Breast epithelium (tissue), 4 donors: ENCODE measurements at places on chromosomes 6 and 20. TPM values are rescaled to one million over a fixed set of nuclear protein-coding genes. Genes with fewer than 3 reads are reported as not detected.

DNA sequence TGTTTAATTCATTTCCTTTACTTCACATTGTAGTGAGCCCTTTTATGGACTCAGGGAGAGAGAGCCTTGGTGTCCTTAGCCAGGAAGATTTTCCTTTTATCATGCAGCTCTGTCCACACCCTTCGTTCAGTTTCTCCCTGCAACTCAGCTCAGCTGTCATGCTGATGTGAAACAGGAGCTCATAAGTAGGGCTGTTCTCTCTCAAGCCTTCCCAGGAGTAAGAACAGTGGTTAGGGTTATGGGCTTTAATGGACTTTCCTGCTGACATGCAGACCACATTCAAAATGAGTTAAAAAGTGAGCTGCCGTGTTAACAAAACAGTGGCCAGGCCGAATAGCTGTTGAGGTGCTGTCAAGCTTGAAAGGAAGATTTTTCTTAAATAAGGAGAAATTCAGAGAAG lies 104.1 kb downstream of the BCKDHB start:
- H3K36me3 ChIP-seq: no peaks in the 10 kb centered on the region
- no peaks in the 10 kb centered on the region for H3K27me3 ChIP-seq
- no peak overlapping the region for H3K4me3 ChIP-seq
- no peak overlapping the region for H3K27ac ChIP-seq
- no peaks in the 10 kb centered on the region for H3K4me1 ChIP-seq

DNA sequence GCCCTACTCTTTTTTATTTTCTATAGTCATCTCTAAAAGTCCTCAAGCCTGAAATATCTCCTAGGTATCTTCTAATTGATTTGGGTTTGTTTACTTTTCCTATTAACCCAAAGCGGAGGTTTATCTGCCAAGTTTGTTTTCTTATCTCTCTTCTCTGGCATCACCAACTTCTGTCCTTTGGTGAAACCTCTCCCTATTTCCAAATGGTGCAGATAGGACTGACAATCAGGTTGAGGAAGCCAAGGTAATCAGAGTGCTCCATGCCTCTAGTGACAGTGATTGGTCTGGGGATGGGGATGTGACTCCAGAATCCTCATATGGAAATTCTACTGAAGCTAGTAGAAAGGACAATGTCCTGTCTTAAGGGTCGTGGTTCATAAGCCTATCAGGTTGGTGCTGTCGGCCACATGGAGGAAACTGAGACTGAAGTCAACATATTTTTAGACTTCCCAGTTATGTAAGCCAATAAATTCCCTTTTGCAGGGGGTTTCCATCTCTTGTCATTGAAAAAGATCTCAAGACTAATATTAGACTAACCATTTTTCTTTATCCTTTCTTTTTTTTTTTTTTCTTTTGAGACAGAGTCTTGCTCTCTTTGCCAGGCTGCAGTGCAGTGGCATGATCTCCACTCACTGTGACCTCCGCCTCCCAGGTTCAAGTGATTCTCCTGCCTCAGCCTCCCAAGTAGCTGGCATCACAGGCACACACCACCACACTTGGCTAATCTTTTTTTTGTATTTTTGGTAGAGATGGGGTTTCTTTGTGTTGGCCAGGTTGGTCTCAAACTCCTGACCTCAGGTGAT lies 28.0 kb downstream of the KIF6 start:
- no peak overlapping the region for H3K27ac ChIP-seq
- H3K36me3 ChIP-seq: no peaks in the 10 kb centered on the region
- no peaks in the 10 kb centered on the region for H3K4me1 ChIP-seq
- H3K4me3 ChIP-seq: no peak overlapping the region

DNA sequence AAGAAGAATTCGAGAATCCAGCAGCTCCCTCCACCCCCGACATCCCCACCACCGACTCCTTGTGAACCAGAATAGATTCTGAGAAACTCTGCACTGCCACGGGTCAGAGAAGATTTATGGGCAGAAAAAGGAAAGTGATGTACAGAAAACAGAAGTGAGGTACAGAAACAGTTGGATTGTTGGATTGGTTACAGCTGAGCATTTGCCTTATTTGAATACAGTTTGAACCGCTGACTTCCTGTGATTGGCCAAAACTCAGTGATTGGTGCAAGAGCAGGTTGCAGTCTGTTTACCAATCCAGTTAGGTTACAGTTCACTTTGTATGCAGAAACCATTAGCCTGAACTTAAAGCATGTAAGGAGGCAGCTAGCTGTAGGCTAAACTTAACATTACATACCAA lies 131.2 kb upstream of the HDDC2 start:
- no peak overlapping the region for H3K27ac ChIP-seq
- no peak overlapping the region for H3K4me3 ChIP-seq
- DNase-seq: no peak
- H3K36me3 ChIP-seq: no peaks in the 10 kb centered on the region

- no peak overlapping the region for H3K4me3 ChIP-seq
- no peaks in the 10 kb centered on the region for H3K4me1 ChIP-seq
- no peak overlapping the region for H3K27ac ChIP-seq
- no peaks in the 10 kb centered on the region for H3K36me3 ChIP-seq
These were observed 39.0 kb upstream of the CD93 start for GRCh38 chr20:23125159-23125558.

The APMAP gene
- total RNA-seq: 184 TPM

The CST8 gene
- not detected for total RNA-seq

The EFCAB8 gene
- 0.32 TPM for total RNA-seq

DNA sequence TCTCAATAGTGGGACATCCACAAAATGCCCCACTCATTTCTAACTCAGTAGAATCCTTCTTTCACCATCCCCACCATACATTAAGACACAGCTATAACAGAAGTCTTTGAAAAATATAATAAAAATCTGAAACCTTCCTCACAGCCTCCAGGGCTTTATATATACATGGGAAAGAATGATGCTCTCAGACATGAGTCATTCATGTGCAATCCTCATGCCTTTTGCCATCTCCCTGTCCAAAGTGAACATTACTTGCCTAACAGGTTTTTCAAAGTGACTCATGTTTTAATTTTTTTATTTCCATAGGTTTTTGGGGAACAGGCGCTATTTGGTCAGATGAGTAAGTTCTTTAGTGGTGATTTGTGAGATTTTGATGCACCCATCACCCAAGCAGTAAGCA lies 162.7 kb downstream of the RALGAPA2 start:
- H3K4me3 ChIP-seq: no peak overlapping the region
- no peaks in the 10 kb centered on the region for H3K36me3 ChIP-seq
- H3K4me1 ChIP-seq: no peaks in the 10 kb centered on the region
- no peaks in the 10 kb centered on the region for H3K27me3 ChIP-seq
- DNase-seq: no peak

GRCh38 chr20:48716086-48716485 lies 111.7 kb downstream of the PREX1 start:
- H3K4me3 ChIP-seq: no peak overlapping the region
- peak overlapping the region; percentile 35 for H3K27ac ChIP-seq
- H3K36me3 ChIP-seq: no peaks in the 10 kb centered on the region
- no peaks in the 10 kb centered on the region for H3K4me1 ChIP-seq
- H3K27me3 ChIP-seq: no peaks in the 10 kb centered on the region

The VSTM2L gene
- 0.48 TPM for total RNA-seq

DNA sequence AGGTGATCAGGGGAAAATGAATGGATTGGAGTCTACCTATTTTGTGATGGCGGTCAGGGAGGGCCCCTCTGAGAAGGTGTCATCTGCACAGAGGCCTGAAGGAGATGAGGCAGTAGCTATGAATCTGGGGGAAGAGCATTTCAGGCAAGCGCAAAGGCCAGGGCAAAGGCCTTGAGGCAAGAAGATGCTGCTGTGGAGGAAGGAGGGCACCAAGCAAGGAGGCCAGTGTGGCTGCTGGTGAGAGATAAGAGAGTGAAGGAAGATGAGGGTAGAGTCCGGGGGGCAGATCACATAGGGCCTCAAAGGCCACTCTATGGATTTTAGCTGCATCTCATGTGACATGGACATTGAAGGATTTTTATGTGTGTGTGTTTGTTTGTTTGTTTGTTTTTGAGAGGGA lies 20.6 kb upstream of the CSNK2A1 start:
- H3K36me3 ChIP-seq: no peaks in the 10 kb centered on the region
- H3K27me3 ChIP-seq: peaks cover 3% of the 10 kb centered on the region
- no peak overlapping the region for H3K27ac ChIP-seq
- DNase-seq: no peak
- no peaks in the 10 kb centered on the region for H3K4me1 ChIP-seq
